AG04450 (cell line): ENCODE measurements at places on chromosomes 13 and 19.

- no peak for DNase-seq
Observed at GRCh38 chr19:3007975-3008374, 21.1 kb downstream of the TLE2 start.

DNA sequence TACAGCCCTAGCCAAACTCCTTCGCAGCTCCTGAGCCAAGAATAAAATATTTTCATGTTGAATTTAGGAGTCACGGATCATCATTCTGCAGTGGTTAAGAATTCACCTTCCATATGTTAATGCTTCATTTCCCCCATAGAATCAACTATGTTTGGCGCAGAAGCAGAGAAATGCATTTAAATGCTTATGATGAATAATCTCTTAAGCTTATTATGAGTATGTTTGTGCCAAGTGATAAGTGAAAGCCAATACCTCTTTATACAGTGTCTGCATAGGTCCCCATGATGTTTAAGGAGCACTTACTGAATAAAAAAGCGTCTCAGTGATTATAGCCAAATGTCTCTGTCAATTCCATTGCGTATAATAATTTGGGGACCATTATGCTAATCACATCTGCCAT, 32.7 kb upstream of the POMP start:
- no peak for DNase-seq

DNA sequence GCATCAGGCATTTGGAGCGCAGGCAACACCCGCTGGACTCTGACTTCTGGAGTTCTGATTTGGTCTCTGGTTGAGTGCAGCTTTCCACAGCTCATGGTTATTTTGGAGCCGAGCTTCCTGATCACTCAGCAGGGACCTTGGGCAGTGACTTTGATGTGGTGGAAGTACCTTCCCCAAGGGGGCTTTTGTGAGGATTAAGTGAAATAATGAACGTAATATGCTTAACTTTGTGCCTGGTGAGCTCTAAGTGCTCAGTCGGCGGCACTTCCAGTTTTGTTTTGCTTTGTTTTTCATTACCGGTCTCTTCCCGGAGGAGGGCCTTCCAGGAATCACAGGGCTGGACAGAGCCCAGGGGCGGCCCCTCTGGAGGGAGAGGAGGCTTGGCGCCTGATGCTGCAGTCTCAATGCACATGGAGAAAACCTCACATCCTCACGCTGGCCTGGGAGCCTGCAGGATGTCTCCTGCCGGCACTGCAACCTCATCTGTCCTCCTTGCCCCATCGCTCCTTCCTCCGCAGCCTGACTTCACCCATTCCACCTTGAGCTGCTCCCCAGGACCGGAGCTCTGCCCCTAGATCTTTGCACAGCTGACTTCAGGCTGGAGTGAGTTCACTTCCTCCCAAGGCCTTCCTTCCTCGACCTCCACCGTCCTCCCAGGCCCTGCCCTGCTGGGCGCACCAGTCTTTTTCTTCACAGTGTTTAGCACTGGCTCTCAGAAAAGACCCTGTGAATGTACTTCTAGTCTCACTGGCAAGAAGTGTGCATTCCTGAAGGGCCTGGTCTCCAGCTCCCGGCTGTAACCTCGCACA, 1.5 kb downstream of the PLEKHF1 start:
- no peak for DNase-seq

DNA sequence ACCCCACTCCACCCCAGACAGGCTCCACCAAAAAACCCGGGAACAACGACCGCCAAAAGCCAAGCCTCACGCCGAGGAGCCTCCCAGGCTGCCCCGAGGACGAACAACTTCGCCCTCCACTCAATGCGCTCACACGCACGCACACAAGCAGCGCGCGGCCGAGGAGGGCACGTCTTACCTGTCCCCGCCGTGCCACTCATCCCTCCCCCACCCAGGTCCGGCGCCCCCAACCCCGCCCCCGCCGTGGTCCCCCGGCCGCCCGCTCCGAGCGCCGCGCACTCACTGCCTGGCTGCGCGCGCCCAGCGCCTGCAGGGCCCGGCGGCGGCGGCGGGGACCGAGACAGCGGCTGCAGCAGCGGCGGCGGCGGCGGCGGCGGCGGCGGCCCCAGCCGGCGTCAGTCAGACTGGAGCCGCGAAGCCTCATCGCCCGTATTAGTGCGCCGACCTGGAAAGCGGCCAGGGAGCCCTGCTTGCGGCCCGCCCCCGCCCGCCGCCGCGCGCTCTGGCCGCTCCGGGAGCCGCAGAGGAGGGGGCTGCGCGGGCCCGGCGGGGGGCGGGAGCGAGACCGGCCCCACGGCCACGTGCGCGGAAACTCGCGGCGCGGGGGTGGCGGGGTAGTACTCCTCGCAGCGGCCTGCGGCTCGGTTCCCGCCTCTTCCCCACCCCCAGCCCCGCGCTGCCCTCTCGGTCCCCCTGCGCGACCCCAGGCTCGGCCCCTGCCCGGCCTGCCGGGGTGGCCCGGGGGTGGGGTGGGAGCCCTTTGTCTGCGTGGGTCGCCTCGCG, at the start of gene SMAD9:
SMAD9 (minus strand) TSS at position 406 of the 783 bp plus-strand sequence. CDS start 40,549 bp downstream, outside the sequence.
- DNase-seq = no peak

GRCh38 chr13:66195238-66195637, 1034.9 kb downstream of the PCDH9 start:
- no peak for DNase-seq

GRCh38 chr13:44273991-44274770, 99.4 kb upstream of the SERP2 start:
- peak; percentile 45 for DNase-seq

- no peak for DNase-seq
Observed at GRCh38 chr19:4229179-4229931, at the start of gene EBI3. TSS of gene EBI3 (plus strand) at chr19:4229523. CDS start at chr19:4229551, 28 bp downstream.
